Activated T-cell treated with anti-CD3 and anti-CD28 coated beads for 4 hours (primary cell): ENCODE measurements at places on chromosomes 4 and X.

DNA sequence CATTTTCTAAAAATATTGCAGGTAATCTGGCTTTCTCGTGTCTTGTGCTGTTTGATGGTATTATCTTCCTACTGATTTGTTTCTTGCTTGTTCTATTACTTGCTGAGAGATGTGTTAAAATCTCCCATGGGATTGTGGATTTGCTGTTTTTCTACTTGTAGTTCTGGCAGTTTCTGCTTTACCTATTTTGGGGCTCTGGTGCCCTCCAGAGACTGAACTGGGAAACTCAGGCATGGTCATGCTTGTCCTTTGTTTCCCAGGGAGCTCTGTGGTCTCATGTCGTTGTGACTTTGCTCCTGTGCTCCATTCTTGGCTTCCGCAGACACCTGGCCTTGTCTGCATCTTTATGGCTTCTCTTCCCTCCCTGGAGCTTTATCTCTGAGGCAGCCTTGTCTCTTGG lies 39.5 kb downstream of the NSD2 start:
- DNase-seq = no peak

DNA sequence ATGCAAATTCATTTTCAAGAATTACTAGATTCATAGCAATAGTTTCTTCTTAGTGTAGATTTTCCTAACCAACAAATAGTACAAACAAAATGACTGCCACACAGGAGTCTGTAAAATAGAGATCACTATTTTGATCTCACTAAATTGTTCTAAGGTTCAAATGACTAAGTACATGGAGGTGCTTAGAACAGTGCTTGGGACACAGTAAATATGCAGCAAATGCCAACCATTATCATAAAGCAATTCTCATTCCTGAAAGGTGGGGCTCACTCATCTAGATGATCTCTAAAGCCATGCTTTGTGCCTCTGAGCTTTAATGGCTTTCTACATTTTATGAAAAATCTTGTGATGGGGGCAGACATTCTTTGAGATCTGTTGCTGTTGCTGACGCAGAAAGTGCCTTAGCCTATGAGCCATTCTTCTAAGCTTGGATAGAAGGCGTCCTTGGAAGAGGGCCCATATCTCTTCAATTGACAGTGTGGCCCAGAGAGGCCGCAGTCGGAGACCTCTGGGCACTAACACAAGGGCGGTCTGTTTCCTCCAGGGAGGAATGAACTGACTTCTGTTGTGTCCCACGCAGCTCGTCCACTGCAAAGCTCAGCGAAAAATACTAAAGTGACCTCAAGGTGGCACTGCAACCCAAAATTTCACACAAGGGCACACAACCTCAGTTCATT lies 23.5 kb downstream of the TLR10 start:
- DNase-seq = peak; percentile 63

- DNase-seq = no peak
These were observed 23.4 kb downstream of the FBXO8 start for GRCh38 chr4:174260099-174260498.

- no peak for DNase-seq
These were observed 308 bp upstream of the TLR2 start for GRCh38 chr4:153683763-153684181.

GRCh38 chr4:187209921-187210613 lies 486.4 kb upstream of the FAT1 start:
- DNase-seq = no peak

GRCh38 chr4:169099771-169100180 lies 89.7 kb upstream of the CBR4 start:
- DNase-seq = no peak

- DNase-seq = no peak
These were observed 42.3 kb upstream of the SRD5A3 start for GRCh38 chr4:55303760-55304165.

DNA sequence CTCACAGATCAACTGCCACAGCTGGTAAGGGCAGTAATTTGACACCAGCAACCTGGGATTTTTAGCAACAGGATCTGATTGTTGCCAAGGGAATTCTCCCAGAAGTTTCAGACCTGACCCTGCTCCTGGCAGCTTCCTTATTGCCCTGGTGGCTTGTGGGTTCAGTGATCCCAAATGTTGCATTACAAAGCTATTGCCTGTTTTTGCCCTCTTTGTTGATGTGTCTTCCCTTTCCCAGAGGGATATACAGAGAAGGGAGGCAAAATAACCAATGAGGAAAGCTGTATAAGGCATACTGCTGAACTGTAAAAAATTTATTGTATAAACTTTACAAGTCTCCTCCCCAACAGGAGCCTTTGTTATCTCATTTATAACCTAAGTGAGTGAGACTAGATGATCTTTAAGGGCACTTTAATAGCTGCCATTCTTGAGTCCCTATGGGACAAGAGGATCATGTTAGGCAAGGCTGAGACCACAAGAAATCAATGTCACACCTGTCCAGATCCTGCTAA lies 22.2 kb downstream of the VSIG4 start:
- DNase-seq = no peak

GRCh38 chrX:153569475-153569874 lies 29.5 kb downstream of the CCNQ start:
- no peak for DNase-seq

GRCh38 chr4:114280645-114281044 lies 301.2 kb upstream of the ARSJ start:
- DNase-seq = no peak

DNA sequence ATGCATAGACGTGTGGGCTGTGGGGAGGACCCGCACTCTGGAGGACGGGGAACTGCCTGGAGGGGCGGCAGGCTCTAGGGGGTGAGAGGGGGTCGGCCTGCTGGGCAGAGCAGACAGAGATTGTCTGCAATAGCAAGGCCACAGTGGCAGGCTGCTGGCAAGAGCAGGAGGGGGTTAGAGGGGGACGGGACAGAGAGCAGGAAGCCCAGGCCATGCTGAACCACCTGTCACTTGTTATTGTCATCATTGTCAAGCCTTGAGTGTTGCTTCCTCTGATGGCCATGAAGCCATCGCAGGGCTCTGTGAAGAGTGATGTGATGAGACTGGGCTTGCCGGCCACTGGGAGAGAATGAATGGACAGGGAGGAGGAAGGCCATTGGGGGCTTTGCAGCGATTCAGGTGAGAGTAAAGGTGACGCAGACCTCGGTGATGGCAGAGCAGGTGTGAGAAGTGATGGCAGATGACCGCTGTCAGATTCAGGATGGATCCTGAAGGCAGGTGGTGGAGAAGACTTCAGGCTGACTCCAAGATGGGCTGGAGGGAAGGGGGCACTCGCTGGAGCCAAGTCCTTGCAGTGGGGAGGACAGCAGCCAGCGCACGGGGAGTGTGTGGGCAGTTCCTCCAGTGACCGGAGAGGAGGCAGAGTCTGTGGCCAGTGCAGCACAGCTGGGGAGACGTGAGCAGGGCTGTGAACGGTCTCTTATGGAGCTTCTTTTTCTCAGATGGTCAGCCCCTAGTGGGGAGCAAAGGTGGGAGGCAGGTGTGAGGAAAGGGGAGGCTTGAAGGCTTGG lies 43.6 kb downstream of the HTT-AS start:
- DNase-seq = no peak
